SK-N-SH (cell line): ENCODE measurements at places on chromosomes 1 and 21. TPM values are rescaled to one million over a fixed set of nuclear protein-coding genes. Genes with fewer than 3 reads are reported as not detected.

Gene BNIPL
- 0.12 and 0.16 TPM in 2 replicates for polyA plus RNA-seq

Gene GATAD2B
- 2.7 and 2.8 TPM in 2 replicates for polyA plus RNA-seq

Gene POFUT2
- 45.5 and 53.3 TPM in 2 replicates for polyA plus RNA-seq

Gene TMEM82
- polyA plus RNA-seq: not detected in 2 replicates

Gene CD101
- polyA plus RNA-seq: 0.08 and 0.16 TPM in 2 replicates

Gene ACTL8
- 0.05 TPM in 1 of 2 replicates, not detected in the other for polyA plus RNA-seq

Gene CACNA1E
- polyA plus RNA-seq: not detected in 2 replicates

Gene CLDN17
- not detected in 2 replicates for polyA plus RNA-seq

Gene SNX7
- 16.0 and 51.3 TPM in 2 replicates for polyA plus RNA-seq

Gene CA14
- 0.08 and 0.16 TPM in 2 replicates for polyA plus RNA-seq

Gene RIMKLA
- polyA plus RNA-seq: 0.08 and 0.13 TPM in 2 replicates

Gene OPTC
- not detected in 2 replicates for polyA plus RNA-seq

Gene COA7
- 9.0 and 13.7 TPM in 2 replicates for polyA plus RNA-seq

Gene PDZK1
- polyA plus RNA-seq: 0.16 and 0.24 TPM in 2 replicates

Gene RPL22
- polyA plus RNA-seq: 140 and 151 TPM in 2 replicates
